ENCODE measurements at places on chromosomes 5 and 9.

DNA sequence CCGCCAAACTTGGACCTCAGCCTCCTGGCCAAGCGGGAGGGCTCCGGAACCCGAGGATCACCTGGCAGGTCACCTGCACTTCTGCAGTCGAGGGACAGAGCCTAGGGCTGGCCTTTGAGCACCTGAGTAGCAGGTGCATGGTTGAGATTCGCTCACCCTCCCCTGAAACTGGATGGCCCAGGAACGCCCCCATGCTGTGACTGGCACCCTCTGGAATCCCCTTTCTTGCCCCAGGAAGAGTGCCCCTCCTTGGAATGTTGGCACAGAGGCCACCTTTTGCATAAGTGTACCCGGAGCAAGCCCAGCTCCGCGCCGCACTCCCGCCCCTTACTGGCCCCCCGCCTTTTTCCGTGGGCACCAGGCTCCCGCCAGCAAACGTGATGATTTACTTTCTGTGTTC lies 112.5 kb upstream of the IER5L start:
- no peak for DNase-seq

- no peak for DNase-seq
Observed at GRCh38 chr5:80667384-80667783, 12.6 kb upstream of the DHFR start.

GRCh38 chr5:9329125-9329524 lies 216.8 kb downstream of the SEMA5A start:
- no peak for DNase-seq

DNA sequence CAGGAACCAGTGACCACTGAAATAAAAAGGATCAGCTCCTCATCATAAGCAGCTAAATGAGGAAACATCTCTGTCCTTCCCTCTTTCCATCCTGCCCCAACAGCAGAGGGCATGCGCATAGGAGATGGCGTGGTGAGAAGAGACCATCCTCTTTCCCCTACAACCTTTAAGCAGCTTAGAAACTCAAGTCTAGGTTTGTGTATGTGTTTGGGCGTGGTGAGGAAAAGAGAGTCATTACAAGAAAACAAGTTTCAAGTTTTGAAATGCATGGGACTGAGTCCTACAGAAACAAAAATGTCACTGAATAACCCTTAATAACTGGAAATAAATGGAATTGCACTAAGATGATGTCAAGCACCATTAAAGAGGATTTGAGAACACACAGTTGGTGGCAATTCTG lies 96.4 kb upstream of the IL12B start:
- DNase-seq = no peak

DNA sequence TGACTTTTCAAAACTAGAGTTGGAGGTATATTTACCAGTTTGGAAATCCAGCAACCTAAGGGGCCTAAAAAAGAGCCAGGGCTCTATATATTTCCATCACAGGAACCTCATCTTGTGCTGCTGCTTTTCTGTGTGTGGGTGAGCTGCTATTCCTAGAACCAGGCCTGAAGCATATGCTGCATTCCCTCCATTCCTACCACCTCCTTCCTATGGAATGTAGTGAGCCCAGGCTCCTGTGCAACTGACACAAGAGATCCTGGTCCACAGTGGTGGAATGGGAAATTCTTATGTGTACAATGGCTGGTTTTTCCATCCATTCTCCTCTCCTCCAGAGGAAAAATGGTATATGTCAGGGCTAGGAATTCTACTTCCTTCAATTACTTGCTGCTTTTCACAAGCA lies 39.1 kb downstream of the SPEF2 start:
- no peak for DNase-seq

DNA sequence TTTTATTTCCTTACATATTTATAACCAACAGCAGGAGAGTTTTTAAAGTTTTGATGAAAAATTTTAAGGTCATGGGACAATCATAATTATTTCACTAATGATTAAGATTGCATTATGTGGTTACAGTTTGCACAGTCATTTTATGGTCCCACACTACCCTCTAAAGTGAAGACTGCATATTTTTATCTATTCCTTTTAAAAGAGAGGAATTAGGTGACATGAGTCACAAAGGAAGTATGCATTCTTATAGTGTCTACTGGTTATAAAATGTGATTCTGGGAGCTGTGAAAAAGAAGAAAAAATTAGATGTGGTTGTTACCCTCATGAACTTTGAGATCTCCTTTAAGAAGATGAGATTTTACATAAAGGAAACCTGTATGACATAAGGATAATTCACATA lies 87.9 kb upstream of the GRIA1 start:
- no peak for DNase-seq

GRCh38 chr9:91773156-91773555 lies 176.9 kb downstream of the ROR2 start:
- DNase-seq = no peak

DNA sequence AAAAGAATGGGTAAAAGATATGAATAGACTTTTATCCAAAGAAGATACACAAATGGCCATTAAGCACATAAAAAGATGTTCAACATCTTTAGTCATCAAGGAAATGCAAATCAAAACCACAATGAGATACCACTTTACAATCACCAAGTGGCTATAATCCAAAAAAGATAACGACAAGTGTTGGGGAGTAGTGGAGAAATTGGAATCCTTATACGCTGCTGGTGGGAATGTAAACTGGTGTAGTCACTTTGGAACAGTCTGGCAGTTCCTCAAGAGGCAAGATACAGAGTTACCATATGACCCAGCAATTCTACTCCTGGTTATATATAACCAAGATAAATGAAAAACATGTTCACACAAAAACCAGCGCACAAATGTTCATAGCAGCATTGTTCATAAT lies 234.9 kb downstream of the SPATA31D1 start:
- no peak for DNase-seq

GRCh38 chr9:105658351-105658750 lies 3.9 kb upstream of the TAL2 start:
- no peak for DNase-seq

- DNase-seq = no peak
Observed at GRCh38 chr5:180120237-180121101, 48.9 kb upstream of the RNF130 start.

- no peak for DNase-seq
Observed at GRCh38 chr5:127810017-127810416, 106.8 kb downstream of the CCDC192 start.

DNA sequence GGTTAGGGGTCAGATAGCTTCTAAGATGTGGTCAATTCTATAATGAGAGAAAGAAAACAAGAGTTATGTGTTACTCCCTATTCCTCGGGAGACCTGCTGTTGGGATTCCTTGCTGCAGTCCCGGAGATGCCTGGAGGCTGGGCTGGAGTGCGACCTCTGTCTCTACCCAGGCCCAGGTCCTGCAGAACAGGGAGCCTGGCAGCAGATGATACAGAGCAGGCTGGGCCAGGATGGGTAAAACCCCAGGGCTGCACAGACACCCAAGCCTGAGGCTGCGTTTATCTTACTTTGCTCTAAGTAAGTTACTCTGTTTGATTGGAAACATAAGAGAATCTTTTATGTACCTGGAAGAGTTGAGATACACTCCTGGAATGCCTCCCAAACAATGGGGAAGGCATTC lies 26.9 kb upstream of the FAM120AOS start:
- no peak for DNase-seq

DNA sequence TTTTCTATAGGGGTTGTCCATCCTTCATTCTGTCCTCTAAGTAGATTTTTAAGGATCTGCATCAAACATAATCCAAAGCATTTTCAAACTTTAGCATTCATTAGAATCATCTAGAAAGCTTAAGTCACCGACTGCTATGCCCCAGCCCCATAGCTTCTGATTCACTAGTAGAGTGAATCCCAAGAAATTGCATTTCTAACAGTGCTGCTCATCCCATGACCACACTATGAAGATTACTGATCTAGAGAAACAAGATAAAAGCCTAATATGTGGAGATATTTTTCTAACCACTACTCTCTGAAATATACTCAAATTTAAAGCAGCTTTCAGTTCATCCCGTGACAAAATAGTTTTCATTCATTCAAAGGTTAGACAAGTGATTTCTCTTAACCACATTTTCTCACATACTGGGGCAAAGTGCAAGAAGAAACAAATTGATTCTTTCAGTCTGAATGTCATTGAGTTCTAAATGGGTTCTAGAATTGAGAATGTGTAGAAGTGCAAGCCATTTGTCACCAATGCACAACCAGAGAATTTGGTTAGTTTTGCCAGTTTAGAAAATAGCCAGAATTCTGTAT lies 286.9 kb upstream of the CD180 start:
- DNase-seq = no peak

- DNase-seq = no peak
Observed at GRCh38 chr5:95149387-95149786, 135.5 kb downstream of the MCTP1 start.

GRCh38 chr9:36396985-36397384 lies 3.1 kb downstream of the RNF38 start:
- DNase-seq = peak; percentile 29

DNA sequence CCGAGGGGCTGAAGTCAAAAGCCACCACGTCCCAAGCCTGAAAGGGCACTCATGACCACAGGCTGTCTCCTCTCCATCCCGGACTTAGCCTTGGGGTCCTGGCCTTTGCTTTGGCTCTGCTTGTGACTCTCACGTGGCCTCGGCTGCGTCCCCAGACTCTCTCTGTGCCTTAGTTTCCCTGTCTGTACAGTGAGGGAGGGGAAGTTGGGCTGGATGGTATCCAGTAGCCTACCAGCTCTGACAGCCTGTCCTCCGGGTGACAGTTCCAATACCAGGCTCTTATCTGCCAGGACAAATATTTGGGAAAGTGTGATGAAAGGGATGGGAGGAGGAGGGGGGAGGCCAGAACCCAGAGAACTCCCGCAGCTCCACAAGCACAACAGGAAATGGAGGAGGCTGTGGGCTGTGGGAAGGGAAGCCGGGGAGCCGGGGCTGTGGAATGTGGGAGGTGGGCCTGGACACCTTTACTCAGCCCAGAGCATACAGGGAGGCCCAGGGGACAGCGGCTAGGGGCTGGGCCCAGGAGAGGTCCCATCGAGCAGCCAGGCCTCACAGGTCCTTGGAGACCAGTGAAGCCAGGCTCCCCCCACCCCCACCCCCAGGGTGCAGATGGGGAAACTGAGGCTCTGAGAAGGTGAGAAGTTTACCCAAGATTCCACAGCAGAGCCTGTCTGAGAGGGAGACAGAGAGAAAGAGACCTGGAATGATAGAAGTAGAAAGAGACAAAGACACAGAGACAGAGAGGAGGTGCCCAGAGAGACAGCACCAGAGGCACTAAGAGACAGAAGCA lies 18.3 kb downstream of the PDGFRB start:
- no peak for DNase-seq

- no peak for DNase-seq
Observed at GRCh38 chr5:168749391-168750100, 170.4 kb upstream of the PANK3 start.

DNA sequence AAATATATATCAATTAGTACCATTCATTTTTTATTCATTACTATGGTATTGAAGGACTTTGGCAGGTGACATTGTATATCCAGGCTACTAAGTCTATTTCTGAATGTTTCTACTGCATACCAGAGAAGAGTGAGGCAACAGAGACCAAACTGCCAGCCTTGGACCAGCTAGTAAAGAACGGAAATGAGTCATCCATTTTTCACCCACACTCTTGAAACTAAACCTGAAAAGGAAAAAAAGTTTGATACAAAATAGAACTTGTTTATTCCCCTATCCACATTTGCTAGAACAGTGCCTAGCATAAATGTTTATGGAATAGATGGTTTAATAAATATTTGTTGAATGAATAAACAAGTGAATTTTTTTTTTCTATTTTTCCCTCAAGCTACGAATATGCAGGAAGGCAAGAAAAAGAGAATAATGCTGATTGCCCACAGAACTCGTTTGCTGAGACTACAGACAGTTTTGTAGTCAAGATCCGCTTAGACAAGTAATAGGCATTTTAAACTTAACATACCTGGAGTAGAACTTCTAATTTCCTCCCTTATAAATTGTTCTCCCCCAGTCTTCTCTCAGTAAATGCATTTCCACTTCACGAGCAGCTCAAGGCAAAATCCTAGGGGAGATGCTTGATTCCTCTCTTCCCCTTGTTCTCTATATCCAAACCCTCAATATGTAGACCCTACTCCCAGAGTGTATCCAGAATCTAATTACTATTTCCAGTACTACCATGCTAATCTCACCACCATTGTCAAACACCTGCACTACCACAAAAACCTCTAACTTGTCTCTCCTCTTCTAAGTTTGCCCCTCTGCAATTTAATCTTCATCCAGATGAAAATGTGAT lies 146.2 kb upstream of the RASA1 start:
- DNase-seq = peak; percentile 45

DNA sequence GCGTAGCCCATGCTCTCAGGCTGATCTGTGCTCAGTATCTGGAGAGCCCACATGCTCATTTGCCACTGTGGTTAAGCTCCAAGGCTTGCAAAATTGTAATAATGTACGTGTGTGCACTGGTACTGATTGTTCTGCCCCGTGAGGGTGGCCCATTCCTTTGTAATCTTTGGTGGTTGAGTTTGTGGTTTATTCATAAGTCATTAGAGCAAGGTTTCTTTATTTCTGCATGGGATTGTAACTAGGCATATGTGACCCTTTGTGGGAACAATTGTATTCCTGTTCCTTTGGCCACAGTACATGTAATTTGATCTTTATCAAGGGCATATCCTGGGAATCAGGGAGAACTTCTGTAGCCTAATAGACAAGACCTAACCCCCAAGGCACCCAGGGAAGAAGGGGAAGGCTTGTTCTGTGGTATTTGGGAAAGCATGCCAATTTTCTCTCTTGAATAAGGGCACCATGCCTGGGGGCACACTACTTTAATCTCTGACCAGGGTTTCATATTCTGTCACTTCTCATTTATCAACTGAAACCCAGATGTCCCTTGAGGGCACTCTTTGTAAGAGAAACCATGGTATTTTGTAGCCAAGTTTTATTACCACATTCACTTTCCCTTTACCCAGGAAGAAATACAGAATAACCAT lies 74.6 kb downstream of the NPR3 start:
- DNase-seq = no peak

DNA sequence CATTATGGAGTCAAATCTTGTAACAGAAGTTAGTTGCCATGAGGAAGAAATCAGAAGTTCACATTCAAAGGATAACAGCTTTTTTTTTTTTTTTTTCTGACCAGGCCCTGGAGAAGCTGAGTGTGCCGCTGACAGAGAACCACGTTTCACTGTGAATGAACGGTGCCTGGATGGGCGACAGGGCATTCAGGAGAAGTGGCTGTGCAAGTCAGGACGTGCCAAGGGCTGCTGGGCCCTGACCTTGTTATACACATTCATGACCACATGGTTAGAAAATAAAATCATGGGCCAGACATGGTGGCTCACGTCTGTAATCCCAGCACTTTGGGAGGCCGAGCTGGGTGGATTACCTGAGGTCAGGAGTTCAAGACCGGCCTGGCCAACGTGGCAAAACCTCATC lies 91.6 kb downstream of the ANKH start:
- no peak for DNase-seq

DNA sequence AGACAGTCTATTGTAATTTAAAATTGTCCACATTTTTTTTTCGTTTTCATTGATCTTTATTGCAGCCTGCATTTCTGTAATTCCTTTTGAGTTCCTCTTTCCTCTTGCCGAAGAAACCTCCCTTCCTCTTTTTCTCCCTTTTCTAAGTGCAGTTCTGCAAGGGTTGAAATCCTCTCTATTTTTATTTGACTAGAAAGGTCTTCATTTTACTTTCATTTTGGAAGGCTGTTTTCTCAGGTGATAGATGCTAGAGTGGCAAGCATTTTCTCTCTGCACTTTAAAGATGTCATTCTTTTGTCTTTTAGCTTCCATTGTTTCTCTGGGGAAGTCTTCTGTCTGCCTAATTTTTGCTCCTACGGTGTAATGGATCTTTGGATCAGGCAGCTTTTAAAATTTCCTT lies 248.5 kb downstream of the SMARCA2 start:
- no peak for DNase-seq

- no peak for DNase-seq
Observed at GRCh38 chr5:4137781-4138180, 542.1 kb downstream of the IRX1 start.

Measured in activated CD4-positive, alpha-beta T cell treated with anti-CD3 and anti-CD28 coated beads for 48 hours (primary cell).